GM20000 (cell line): ENCODE measurements at places on chromosomes 5 and 9.

DNA sequence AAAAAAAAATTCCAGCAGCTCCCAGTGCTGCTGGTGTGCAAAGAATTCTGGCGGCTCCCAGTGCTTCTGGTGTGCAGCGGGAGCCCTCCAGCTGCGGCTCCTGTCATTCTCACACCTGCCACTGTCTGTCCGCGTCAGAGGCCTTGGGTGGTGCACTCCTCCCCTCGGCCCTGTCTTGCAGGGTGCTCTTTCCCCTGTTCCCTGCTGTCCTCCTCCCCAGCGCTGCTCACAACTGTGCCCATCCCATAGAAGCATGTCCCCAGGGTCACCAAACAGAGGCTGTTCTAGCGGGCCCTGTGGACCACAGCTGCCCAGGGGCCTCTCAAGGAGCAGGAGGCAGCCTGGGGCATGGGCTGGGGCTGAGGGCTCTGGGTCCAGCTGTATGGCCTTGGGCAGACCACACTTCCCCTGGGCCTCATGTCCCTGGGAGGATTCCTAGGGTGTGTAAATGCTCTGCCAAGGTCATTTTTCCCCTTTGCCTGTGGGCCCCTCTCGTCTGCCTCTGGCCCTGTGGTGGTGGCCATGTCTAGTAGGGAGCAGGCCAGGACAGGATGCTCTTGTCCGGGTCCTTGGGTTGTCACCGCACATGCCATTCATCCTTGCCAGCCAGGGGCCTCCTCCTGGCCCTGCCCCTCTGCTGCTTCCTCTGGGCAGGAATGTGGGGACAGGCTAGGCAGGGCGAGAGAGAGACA, 68.2 kb downstream of the PHF2 start:
- no peak for DNase-seq

DNA sequence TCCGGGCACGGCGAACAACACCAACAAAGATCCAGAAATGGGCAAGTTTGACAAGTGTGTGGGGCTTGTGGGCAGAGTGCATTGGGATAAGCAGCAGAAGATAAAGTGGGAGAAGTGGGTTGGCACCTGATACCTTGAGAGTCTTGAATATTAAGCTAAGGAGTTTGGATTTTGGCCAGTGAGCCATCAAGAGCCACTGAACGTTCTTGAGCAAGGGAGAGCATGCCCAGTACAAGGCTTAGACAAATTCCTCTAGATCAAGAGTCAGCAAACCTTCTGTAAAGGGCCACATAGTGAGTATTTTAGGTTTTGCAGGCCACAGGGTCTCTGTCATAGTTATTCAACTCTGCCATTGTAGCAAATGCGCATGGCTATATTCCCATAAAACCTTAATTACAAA, 26.6 kb upstream of the TRMT10B start:
- no peak for DNase-seq

DNA sequence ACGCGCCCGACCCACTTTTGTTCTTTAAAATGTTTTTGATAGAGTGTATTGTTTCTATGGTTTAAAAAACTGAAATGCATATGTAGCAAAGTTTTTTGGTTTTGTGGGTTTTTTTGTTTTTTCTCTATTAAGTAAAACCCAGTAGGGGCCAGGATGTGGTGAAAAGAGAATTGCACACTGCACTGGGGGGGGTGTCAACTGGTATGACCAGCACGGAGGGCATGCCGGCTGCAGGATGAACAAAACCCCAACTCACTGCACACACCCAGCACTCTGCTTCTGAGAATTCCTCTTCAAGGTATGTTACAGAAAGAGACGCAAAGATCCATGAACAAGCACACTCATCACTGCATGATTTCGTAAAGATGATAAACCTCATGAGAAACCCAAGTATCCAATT, 75.0 kb downstream of the STK10 start:
- no peak for DNase-seq

GRCh38 chr5:150573216-150573615, 65.3 kb downstream of the NDST1 start:
- no peak for DNase-seq

GRCh38 chr5:126395605-126396004, 27.6 kb upstream of the GRAMD2B start:
- DNase-seq: no peak

GRCh38 chr5:167939686-167940085, 351.8 kb upstream of the WWC1 start:
- DNase-seq: no peak

DNA sequence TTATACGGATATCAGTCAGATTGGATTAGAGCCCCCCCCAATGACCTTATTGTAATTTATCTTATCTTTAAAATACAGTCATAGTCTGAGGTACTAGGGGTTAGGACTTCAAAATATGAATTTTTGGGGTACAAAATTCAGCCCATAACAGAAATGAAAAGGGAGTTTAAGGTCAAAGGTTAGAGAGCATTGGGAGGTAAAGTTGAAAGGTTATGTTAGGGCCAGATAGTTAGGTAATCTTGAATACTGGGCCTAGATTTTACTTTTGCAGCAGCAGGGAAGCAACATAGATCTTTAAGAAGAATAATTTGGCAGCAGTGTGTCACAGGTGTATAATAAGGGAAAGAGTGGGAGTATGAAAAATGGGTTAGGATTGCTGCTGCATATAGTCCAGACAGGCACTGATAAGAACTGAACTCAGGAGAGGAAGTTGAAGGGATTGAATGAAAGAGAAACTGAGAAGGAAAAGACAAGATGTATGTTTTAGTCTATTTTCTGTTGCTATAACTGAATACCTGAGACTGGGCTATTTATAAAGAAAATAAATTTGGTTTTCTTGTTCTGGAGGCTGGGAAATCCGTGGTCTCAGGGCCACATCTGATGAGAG, 10.7 kb upstream of the GCNT4 start:
- no peak for DNase-seq

DNA sequence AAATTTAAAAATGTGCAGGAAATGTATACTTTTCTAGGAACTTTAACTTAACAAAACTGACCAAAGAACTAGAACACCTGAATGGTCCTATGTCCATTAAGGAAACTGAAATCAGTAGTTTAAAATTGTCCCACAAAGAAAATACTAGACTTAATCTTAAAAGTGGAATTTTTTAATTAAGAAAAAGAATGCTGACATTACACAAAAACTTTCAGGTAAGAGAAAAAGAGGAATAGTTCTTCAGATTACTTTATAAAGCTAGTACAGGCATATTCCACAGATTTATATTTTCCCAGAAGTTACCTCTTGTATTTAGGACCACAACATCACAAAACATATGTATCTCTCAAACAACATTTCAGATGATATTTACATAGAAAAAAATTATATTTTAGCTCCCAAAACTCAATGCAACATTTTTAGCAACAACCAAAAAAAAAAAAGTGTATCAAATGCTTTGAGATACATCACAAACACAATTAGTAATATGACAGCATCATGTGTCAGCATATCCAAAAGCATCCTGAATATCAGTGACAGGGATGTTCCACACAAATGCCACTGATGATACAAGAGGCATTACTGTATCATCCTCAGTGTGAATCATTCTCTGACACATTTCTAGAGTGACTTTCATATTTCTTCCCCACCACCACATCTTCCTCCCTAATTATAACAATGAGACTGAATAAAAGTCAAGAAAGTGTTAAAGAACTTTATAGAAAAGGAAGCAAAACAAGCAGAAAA, 264.0 kb downstream of the EPB41L4A start:
- no peak for DNase-seq

GRCh38 chr9:21974343-21974721, 19.9 kb downstream of the CDKN2A start:
- no peak for DNase-seq

GRCh38 chr5:78204241-78204640, 90.3 kb downstream of the AP3B1 start:
- DNase-seq: no peak

GRCh38 chr5:175840050-175840841, 31.1 kb upstream of the CPLX2 start:
- peak; percentile 31 for DNase-seq

DNA sequence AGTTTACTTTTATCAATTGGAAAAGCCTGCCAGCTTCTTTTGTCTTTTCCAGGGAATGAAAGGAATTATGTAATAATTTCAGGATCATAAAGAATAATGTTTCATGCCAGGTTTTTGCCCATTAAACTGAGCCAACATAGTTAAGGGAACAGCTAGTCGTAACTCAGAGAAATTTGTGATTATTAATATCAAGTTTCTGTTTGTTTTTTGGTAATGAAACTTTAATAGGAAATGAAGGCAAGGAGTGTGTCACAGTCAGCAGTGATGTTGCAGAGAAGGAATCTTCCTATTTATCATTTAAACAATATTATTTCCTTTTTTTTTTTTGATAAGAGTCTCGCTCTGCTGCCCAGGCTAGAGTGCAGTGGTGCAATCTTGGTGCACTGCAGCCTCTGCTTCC, 10.7 kb downstream of the NFIL3 start:
- DNase-seq: no peak

- no peak for DNase-seq
These were observed 183.4 kb downstream of the PAPPA start for GRCh38 chr9:116337015-116337414.

DNA sequence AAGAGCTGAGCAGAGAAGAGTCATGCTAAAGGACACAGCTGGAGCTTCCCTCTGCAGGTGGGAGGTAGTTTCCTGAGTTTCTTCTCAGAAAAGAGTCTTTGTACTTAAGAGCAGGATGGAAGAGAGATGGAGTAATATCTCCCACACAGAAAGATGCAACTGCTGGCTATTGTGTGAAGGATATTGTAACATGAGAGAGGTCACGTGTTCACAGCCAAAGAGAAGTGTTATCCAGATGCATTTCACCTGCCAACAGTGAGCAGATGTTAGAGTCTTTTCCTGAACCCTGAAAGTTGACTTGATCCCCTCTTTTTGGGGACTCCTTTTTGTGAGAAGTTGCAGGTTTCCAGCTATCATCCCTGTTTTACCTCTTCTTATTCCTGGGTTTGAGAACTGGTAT, 14.0 kb upstream of the TRIO start:
- DNase-seq: no peak

DNA sequence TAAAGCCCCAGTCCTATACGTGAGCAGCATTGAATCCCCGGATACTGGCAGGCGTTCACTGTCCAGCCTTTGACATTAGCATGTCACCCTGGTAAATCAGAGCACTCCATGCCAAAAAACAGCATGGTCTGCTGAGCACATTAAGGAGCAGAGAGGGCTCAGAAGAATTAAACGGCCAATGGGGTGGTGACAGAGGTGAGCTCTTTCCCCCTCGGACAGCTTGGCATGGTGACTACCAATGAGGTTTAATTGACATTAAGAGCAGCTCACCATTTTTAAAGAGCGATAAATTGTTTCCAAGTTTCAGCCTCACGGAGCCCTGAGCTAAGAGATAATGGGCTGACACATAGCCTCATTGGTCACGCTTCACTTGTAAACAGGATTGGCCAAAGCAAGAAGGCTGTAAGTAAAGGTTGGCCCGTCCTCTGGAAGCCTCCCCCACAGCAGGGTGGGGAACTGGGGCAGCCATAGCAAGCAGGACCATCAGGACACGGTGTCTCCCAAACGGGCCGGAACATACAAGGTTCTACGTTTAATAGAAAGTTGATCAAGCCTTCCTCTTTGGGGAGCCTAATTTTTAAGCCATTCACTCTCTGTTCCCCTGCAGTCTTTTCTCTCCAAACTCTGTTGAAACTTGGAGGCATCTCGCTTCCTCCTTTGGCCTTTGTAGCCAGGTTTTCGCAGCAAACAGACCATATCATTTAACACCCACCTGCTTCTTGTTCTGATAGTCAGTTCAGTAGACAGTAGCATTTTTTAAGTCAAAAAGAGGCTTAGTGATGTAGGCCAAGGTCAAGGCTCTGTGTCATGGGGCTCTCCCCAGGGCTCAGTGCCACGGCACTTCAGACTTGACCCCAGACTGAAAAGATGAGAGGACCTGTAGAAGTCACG, 25.9 kb downstream of the QRFP start:
- DNase-seq: peak; percentile 77

DNA sequence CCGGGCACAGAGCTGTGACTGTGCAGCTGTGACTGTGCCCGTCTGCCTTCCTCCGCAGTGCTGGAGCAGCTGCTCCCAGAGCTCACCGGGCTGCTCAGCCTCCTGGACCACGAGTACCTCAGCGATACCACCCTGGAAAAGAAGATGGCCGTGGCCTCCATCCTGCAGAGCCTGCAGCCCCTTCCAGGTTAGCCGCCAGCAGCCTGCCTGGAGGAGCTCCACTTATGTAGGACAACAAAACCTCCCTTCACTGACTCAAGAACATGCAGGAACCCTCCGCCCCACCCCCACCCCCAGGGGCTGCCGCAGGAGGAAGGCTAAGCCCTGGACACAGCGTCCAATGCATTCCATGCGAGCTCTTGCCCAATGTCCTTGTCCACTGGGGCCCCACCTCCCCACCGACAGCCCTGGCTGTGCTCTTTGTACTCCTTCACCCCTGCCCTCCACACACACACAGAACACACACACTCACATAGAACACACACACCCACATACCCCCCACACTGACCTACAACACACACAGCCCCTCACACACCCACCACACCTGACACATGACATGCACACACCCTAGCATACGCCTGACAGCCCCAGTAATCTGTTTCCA, 27.9 kb downstream of the AFAP1L1 start:
- no peak for DNase-seq

DNA sequence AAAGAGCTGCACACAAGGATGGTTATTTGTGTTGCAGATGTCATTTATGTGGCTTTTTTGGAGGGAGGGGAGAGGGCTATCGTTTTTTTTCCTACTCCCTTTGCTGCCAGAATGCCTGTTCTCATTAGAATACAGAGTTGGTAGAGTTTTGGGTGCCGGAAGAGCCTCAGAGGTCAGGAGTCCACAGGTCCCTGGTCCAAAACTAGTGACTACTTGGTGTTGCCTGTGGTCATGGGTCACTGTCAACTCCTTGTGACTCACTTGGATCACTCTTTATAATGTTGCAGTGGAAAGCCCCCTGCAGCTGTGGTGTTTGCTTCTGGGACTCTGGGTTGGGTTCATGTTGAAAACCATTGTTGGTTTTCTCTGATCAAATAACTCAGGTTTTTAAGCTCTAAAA, 131.4 kb downstream of the MAST4 start:
- DNase-seq: no peak

- no peak for DNase-seq
These were observed 519.3 kb downstream of the ISL1 start for GRCh38 chr5:51902512-51902911.

DNA sequence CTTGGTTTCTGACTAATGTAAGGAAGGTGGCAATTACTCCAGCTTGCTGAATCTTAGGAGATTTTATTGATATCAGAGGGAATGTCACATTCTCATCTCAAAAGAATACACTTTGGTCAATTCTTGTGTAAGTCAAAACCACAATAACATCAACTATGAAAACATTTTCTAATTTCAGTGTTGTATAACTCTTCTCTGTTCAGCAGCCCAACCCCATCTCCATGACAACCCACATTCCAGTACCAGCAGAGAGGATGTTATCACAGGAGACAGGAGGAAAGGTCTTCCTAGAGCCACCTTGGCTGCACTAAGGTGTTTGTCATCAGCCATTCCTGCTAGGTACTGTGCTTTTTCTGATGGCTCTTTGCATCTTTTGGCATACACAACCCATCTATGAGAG, 529.1 kb upstream of the BRINP1 start:
- no peak for DNase-seq
